ENCODE measurements at places on chromosomes 2 and 18.
A peak's percentile ranks its signal among the peaks of the same experiment; 100 is the strongest.

GRCh38 chr2:102103992-102104871 lies 38.3 kb upstream of the IL1R1 start:
- peaks cover 41% of the 10 kb centered on the region for H3K4me1 ChIP-seq
- no peaks in the 10 kb centered on the region for H3K27me3 ChIP-seq
- H3K27ac ChIP-seq: peak overlapping the region; percentile 81
- peak; percentile 82 for DNase-seq
- no peaks in the 10 kb centered on the region for H3K36me3 ChIP-seq

GRCh38 chr2:54239427-54239826 lies 16.6 kb downstream of the TSPYL6 start:
- no peak overlapping the region for H3K4me3 ChIP-seq
- H3K4me1 ChIP-seq: no peaks in the 10 kb centered on the region
- H3K27me3 ChIP-seq: no peaks in the 10 kb centered on the region
- no peak for DNase-seq
- no peak overlapping the region for H3K27ac ChIP-seq

DNA sequence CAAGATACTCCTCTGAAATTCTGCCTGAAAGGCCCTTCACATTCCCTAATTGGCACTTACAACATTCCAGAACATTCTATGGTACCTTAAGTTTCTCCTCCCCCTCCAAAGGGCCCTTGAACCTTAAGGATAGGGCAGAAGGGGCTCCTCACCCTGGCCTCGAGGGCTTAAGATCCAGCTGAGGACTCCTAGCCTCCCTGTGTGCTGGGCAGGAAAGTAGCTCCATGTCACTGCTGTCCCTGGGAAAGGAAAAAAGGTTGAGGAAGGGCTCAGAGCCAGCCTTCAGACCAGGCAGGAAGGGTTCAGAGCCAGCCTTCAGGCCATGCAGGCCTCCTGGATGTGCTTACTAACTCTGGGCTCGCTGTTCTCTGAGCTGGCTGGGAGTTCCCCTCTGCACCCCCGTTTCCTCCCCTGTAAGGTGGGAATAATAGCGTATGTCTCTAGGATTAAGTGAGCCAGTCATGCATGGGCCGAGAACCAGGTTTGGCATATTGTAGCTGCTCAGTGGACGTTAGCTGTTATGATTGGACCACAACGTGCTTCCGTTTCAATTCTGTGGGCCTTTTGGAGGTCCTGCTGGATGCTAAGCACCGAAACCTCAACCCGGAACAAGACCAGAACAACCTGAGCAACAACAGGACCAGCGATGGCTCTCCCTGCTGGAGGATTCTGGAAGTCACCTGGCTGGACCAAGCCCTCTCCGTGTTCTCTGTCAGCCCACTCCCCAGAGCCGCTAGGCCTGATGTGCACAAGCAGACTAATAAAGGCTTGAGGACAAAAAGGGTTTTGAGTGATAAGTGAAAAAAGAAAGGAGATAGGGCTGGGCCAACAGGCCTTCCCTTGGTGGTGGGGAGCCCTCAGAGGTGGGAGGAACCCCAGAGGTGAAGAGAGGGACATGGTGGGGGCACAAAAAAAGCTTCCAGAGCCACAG lies 1.0 kb upstream of the B3GNT7 start:
- no peak overlapping the region for H3K27ac ChIP-seq
- peaks cover 14% of the 10 kb centered on the region for H3K27me3 ChIP-seq
- DNase-seq: no peak
- H3K36me3 ChIP-seq: no peaks in the 10 kb centered on the region

GRCh38 chr2:64727013-64727767 lies 73.5 kb upstream of the SERTAD2 start:
- no peak for DNase-seq
- peak overlapping the region; percentile 14 for H3K4me3 ChIP-seq
- H3K36me3 ChIP-seq: no peaks in the 10 kb centered on the region

DNA sequence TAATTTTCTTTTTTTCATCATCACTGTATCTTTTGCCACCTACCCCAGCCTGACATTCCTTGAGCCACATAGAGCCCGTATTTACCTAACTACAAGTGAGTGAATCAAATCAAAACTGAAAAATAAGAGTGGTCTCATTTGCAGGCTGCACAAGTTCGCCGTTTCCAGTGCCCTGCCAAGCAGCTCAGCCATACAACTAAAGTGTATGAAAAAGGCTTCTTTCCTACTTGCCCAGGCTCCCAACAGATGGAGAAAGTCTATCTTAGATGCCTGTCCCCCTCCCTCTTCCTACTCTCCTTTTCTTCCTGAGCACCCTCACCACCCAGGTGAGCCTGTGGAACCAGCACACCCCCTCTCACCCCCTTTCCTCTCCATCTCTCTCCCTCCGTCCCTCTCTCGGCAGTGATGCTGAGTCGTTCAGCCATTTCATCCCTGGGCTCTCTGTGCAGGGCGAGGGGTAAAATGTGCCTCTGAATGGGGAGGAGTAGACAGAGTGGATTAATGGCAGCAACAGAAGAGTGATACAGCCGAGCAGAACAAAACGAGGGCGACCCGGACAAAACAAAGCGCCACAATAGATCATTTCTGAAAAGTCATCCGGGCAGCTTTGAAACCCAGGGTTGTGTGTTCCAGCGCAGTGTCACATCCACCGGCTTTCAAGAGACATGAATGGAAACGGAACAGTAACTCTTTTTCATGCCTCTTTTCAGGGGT lies 65.0 kb upstream of the POU3F3 start:
- no peak overlapping the region for H3K4me3 ChIP-seq
- H3K36me3 ChIP-seq: no peaks in the 10 kb centered on the region
- peaks cover 9% of the 10 kb centered on the region for H3K4me1 ChIP-seq
- no peaks in the 10 kb centered on the region for H3K27me3 ChIP-seq

DNA sequence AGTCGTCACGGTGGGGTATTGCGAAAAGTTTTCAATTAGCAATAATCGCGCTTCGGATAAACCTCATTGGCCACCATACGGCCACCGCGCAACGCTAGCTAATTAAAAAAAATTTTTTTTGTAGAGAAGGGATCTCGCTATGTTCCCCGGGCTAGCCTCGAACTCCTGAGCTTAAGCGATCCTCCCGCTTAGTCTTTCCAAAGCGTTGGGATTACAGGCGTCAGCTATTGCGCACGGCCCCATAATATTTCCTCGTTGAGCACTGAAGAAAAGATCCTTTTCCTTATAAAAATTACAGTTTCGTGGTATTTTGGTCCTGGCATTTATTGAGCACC lies 759 bp upstream of the ACTR1B start:
- peaks cover 24% of the 10 kb centered on the region for H3K4me1 ChIP-seq
- H3K4me3 ChIP-seq: peak overlapping the region; percentile 84
- H3K36me3 ChIP-seq: no peaks in the 10 kb centered on the region
- no peaks in the 10 kb centered on the region for H3K27me3 ChIP-seq

- H3K36me3 ChIP-seq: peaks cover 37% of the 10 kb centered on the region
- no peak for DNase-seq
- no peak overlapping the region for H3K27ac ChIP-seq
- peaks cover 4% of the 10 kb centered on the region for H3K4me1 ChIP-seq
Observed at GRCh38 chr2:222295368-222296062, 3.3 kb downstream of the PAX3 start.

- H3K36me3 ChIP-seq: no peaks in the 10 kb centered on the region
- H3K27me3 ChIP-seq: no peaks in the 10 kb centered on the region
- no peaks in the 10 kb centered on the region for H3K4me1 ChIP-seq
- no peak for DNase-seq
- H3K27ac ChIP-seq: no peak overlapping the region
Observed at GRCh38 chr18:71011389-71011788, 722.5 kb downstream of the SOCS6 start.
